Ureter (tissue), 1 donor: ENCODE measurements at places on chromosomes 5 and 9. TPM values are rescaled to one million over a fixed set of nuclear protein-coding genes. Genes with fewer than 3 reads are reported as not detected.

Gene FOXD4L5
- 0.21 TPM for total RNA-seq

- DNase-seq, result no peak
These were observed at the start of gene OMD for GRCh38 chr9:92424340-92424739. OMD (minus strand) TSS chr9:92424471; CDS start chr9:92417558, 6,913 bp downstream.

GRCh38 chr5:134873494-134873893 lies 677 bp upstream of the TXNDC15 start:
- DNase-seq, result no peak

DNA sequence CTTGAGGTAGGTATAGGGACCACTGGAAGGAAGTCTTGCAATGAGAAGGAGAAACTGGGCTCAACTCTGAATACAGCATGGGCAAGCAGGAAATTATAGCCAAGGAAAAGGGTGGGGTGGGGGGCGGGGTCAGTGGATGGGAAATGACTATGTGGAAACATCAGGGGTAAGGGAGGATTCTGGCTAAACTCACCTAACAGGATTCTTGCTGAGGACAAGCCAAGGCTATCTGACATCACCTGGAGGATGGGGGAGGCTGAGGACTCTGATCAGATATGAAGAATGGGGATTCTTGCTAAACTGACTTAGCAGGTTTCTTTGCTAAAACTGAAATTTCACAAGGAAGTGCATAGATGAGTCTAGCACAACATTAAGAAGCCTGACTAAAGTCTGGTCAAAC lies 40.8 kb downstream of the CTSL start:
- DNase-seq, result peak; percentile 73

Gene SLC12A7
- 77.0 TPM for total RNA-seq

DNA sequence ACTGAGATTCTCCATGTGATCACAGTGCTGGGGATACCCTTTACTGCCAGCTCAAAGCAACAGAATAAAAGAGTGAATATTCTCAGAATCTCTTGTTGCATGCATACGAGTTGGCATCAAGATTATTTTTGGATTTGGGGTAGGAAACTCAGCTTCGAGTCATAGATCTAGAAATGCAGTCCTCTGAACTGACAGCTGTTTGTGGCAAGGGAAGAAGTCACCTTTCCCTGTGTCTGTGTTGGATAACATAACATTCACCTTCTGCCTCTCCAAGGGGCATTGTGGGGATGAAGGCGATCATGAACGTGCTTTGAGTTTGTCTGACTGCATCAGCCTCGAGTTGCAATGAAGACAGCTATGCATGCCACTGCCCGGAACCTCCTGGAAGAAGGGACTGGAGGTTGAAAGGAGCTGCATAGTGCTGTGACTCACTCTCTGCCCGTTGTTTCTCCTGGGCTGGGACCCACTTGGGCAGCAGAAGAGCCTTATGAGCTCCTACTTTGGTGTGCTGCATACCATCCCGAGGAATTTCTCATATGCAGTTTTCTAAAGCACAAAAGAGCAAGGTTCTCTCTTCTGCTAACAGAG lies 231.7 kb downstream of the ARHGAP26 start:
- DNase-seq, result no peak

- DNase-seq, result no peak
These were observed 628 bp downstream of the PPP2R2B start for GRCh38 chr5:146877783-146878475.

DNA sequence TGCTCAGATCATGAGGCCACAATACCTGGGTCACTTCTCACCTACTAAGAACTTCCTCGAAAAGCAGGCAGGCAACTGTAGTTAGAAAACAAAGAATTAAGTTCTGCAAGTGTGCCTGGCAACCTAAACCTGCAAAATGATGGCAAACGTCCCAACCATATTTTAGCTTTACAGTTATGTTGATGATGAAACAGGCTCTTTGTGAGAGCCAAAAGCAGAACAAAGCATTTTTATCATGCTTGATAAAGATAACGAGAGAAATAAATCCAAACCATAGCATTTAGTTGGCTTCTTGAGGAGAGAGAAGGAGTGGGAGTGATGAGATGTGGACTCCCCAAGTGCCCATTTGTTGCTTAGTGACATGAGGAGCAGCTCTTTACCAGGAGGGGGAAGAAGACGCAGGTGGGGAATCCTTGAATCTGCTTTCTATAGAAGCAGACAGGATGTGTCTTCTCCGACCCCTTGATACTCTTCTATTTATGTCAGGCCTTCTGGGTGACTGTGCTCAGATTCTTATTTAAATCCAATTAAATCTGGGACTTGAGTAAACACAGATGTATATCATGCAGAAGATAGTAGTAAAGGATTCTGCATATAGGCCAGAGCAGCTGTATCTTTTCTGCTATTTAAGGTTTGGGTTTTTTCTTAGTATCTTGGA lies 221.2 kb downstream of the TMEM167A start:
- DNase-seq, result no peak

DNA sequence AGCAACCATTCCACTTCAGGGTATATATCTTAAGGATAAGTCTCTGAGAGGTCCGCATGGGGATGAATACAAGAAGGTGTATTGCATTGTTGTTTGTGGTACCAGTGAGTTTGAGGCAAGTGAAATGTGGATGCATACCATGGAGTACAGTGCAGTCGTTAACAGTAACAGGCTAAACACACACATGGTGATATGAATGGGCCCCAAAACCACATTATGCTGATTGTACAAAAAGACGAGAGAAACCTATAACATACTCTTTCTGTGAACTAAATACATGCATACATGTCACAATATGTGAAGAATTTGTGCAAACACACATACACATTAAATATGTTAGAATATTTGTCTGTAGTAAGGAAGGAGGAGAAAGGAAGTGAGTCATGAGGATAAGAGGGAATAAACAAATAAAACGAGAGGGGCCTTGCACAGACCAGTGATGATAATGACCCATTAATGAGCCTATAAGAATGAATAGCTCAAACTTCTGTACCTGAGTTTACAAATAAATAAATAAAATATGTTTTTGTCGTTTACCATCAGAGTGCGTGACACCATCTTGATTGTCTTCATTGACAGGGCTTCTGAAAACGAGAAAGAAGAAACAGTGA lies 66.5 kb upstream of the RICTOR start:
- no peak for DNase-seq

- no peak for DNase-seq
These were observed 123.4 kb downstream of the ADAMTS2 start for GRCh38 chr5:179221877-179222220.

- peak; percentile 31 for DNase-seq
These were observed 114.6 kb downstream of the MRPL36 start for GRCh38 chr5:1685066-1685465.

- no peak for DNase-seq
These were observed 39.2 kb downstream of the NADK2 start for GRCh38 chr5:36202521-36202961.

- DNase-seq, result peak; percentile 43
These were observed 126.7 kb downstream of the PPP2R2B start for GRCh38 chr5:146751781-146752401.

GRCh38 chr9:109560470-109561132 lies 62.5 kb upstream of the PTPN3 start:
- no peak for DNase-seq
